ENCODE measurements at places on chromosomes 2 and 18. TPM values are rescaled to one million over a fixed set of nuclear protein-coding genes. Genes with fewer than 3 reads are reported as not detected.
A peak's percentile ranks its signal among the peaks of the same experiment; 100 is the strongest.

The KIF1A gene
- 132 TPM for total RNA-seq

The CD207 gene
- total RNA-seq: not detected

The SPIRE1 gene
- total RNA-seq: 29.4 TPM

The CXCR4 gene
- total RNA-seq: 10.4 TPM

The SCYGR4 gene
- not detected for total RNA-seq

The FBXO41 gene
- 7.1 TPM for total RNA-seq

The SERPINB7 gene
- not detected for total RNA-seq

DNA sequence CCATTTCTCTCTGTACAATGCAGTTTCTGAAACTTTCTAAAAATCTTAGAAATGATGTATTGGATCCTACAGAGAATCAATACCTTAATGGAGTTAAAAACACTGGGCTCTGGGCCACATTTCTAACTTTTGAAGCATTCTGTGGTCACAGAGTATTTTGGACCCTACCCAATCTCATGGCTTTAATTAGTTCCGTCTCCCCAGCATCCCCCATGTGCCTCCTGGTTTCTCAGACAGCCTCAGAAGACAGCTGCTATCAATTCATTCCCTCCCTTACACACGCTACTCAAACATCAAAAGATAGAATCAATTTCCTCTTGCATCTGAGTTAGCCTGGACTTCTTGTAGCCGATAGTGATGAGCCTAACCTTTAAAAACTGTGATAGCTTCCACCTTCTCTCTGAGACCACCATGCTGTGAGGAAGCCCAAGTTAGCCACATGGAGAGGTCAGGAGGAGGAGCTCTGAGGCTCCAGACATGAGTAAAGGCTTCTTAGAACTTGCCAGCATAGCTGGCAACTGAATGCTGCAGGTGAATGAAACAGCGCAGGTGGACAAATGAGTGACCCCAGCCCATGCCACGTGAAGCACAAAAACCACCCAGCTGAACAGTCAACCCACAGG lies 10.4 kb downstream of the ADCY3 start:
- H3K4me1 ChIP-seq: no peaks in the 10 kb centered on the region
- no peaks in the 10 kb centered on the region for H3K27me3 ChIP-seq
- no peak for DNase-seq
- no peak overlapping the region for H3K4me3 ChIP-seq
- peaks cover 12% of the 10 kb centered on the region for H3K36me3 ChIP-seq
- no peak overlapping the region for H3K27ac ChIP-seq

DNA sequence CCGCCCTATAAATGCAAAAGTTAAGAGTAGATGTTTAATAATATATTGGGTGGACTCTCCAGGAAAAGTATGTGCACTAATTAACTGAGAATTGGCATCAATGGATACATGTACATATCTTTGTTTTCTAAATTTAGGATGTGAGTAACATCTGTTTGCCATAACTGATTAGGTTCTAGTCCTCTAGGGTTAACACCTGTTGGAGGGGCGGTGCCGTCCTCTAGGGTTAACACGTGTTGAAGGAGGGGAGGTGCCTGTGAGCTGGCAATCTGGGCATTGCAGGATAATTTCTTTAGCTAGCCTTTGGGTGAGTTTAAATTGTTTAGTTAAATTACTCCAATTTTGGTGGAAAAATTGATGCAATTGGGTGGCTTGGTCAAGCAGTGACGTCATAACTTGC lies 30.9 kb downstream of the HTR2B start:
- peaks cover 10% of the 10 kb centered on the region for H3K27me3 ChIP-seq
- H3K27ac ChIP-seq: peak overlapping the region; percentile 77
- peaks cover 10% of the 10 kb centered on the region for H3K4me1 ChIP-seq
- DNase-seq: no peak

DNA sequence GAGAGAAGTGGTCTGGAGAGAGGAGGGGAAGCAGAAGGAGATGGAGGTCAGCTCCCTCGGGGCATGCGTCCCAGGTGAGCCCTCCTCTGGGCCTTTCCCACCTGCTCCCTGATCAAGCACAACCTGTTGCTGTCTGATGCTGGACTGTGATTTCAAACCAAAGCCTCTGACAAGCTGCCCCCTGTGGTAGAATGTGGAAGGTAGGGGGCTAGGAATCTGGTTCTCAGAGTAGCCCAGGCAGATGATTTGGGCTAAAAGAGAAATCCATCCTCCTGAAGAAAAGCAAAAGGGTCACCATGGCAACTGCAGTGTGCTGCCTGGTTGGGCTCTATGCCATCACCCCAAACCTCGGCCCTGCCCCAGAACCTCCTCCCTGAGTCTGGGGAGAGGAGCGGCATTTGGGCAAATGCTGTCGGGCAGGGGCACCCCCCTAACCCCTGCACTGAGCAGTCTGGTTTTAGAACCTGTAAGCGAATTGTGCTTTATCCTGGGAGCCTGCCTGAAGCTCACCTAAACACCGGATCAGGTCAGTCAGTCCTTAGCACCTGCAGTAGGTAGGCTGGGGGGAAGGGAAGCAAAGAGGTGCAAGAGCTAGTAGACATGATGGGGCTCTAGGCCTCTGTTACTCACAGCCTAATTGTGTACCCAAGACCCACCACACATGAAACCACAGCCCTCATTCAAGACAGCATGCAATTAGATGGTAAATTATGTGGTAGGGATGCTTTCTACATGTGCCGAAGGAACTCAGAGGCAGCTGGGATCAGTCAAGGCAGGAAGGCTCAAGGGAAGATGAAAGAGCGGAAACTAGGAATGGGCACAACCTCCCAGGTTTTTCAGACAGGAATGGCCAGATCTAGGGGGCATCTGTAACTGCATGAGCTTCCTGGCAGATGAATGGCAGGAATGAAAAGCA lies 83.5 kb downstream of the DNMT3A start:
- DNase-seq: no peak
- H3K4me1 ChIP-seq: peaks cover 14% of the 10 kb centered on the region
- H3K4me3 ChIP-seq: no peak overlapping the region

GRCh38 chr2:148110184-148110583 lies 89.3 kb downstream of the MBD5 start:
- peaks cover 6% of the 10 kb centered on the region for H3K36me3 ChIP-seq
- no peak for DNase-seq
- H3K27ac ChIP-seq: no peak overlapping the region
- H3K27me3 ChIP-seq: no peaks in the 10 kb centered on the region

GRCh38 chr2:210517264-210517663 lies 39.1 kb upstream of the CPS1 start:
- no peak overlapping the region for H3K27ac ChIP-seq
- H3K4me1 ChIP-seq: peaks cover 3% of the 10 kb centered on the region
- DNase-seq: no peak
- peaks cover 9% of the 10 kb centered on the region for H3K27me3 ChIP-seq
- H3K36me3 ChIP-seq: peaks cover 13% of the 10 kb centered on the region

DNA sequence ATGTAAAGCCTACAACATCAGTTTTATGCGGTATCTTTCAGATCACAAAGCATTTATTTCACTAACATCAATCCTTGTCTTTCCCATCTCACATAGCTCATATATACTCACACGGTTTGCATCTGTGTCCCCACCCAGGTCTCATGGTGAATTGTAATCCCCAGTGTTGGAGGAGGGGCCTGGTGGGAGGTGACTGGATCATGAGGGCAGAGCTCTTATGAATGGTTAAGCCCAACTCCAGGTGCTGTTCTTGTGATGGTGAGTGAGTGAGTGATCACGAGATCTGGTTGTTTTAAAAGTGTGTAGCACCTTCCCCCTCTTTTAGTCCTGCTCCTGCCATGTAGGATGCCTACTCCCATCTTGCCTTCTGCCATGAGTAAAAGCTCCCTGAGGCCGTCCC lies 42.0 kb downstream of the PARD6G start:
- DNase-seq: no peak
- H3K4me1 ChIP-seq: peaks cover 10% of the 10 kb centered on the region
- H3K4me3 ChIP-seq: no peak overlapping the region
- no peaks in the 10 kb centered on the region for H3K36me3 ChIP-seq

GRCh38 chr2:25537526-25537925 lies 135.9 kb downstream of the DTNB start:
- H3K4me3 ChIP-seq: no peak overlapping the region
- H3K27me3 ChIP-seq: no peaks in the 10 kb centered on the region
- no peak for DNase-seq
- peaks cover 14% of the 10 kb centered on the region for H3K36me3 ChIP-seq

GRCh38 chr2:22838461-22838860 lies 546.5 kb upstream of the KLHL29 start:
- no peak overlapping the region for H3K27ac ChIP-seq
- no peaks in the 10 kb centered on the region for H3K36me3 ChIP-seq
- no peak overlapping the region for H3K4me3 ChIP-seq
- H3K4me1 ChIP-seq: no peaks in the 10 kb centered on the region

DNA sequence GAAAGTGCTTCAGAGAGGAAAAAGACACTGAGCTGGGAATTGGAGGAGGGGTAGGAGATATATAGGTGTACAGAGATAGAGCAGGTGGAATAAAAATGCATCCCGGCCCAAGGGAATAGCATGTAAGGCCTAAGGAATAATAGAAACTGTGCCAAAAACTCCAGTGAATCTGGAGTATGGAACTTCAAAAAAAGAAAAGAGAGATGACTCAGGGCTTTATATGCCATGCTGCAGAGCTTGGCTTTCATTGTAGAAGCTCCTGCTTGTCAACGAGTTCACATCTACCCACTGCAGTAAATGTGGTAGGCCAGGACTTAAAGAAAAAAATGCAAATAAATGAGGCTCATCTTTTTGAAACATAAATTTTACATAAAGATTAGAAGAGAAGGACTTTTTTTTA lies 131.8 kb downstream of the MREG start:
- no peak for DNase-seq
- no peaks in the 10 kb centered on the region for H3K36me3 ChIP-seq
- H3K4me3 ChIP-seq: no peak overlapping the region
- no peak overlapping the region for H3K27ac ChIP-seq
- no peaks in the 10 kb centered on the region for H3K27me3 ChIP-seq
- H3K4me1 ChIP-seq: peaks cover 20% of the 10 kb centered on the region

- H3K4me1 ChIP-seq: peaks cover 12% of the 10 kb centered on the region
- no peaks in the 10 kb centered on the region for H3K36me3 ChIP-seq
- no peak overlapping the region for H3K27ac ChIP-seq
- DNase-seq: no peak
- no peak overlapping the region for H3K4me3 ChIP-seq
- peaks cover 8% of the 10 kb centered on the region for H3K27me3 ChIP-seq
These were observed 39.8 kb upstream of the AAK1 start for GRCh38 chr2:69683170-69683971.

DNA sequence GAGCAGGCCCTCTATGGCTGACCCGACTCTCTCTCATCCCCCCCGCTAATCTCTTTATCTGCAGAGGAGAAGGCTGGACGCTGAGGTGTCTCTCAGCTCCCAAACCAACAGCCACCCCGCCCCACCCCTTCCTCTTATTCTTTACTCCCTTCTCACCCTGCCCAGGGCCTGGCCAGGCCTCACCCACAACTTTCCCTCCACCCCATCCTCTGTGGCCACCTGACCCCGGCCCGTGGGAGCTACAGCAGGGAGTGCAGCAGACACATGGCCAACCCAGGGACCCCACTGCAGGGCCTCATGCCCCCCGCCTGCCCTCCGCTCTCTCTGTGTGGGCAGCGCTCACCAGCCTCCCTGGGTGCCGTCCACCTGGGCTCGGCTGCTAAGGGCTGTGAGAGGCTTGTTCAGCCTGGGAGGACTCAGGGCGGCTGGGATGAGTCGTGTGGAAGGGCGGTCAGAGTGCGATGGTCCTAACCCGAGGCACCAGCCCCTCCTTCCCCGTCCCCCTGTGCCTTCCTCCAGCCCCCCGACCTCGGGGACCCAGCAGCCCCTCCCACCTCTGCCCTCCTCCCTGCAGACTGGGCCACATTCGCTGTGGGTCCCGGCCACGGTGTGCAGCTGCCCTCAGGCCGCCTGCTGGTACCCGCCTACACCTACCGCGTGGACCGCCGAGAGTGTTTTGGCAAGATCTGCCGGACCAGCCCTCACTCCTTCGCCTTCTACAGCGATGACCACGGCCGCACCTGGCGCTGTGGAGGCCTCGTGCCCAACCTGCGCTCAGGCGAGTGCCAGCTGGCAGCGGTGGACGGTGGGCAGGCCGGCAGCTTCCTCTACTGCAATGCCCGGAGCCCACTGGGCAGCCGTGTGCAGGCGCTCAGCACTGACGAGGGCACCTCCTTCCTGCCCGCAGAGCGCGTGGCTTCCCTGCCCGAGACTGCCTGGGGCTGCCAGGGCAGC lies 6.8 kb downstream of the NEU4 start:
- H3K27ac ChIP-seq: no peak overlapping the region
- DNase-seq: no peak
- peaks cover 4% of the 10 kb centered on the region for H3K27me3 ChIP-seq

- H3K27ac ChIP-seq: no peak overlapping the region
- no peaks in the 10 kb centered on the region for H3K36me3 ChIP-seq
- peaks cover 10% of the 10 kb centered on the region for H3K4me1 ChIP-seq
- no peak overlapping the region for H3K4me3 ChIP-seq
- no peak for DNase-seq
These were observed 81.7 kb downstream of the RBMS1 start for GRCh38 chr2:160411955-160412354.

DNA sequence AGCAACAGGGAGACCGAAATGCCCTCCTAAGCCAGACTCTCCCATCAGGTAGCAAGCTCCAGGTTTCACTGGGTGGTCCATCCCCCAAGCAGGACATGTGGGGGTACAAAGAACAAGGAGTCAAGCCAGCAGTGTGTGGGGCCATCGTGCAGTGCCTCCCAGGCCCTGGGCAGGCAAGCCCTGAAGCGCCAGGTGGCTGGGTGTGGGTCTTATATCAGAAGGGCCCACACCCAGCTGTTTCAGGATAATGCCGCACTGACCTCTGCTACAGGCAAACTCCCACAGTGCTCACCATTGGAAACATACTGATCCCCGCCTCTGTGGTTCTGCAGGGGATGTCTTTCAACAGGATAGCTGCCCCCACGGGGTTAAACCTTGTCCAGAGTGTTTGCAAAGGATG lies 174.2 kb upstream of the SMAD2 start:
- H3K36me3 ChIP-seq: no peaks in the 10 kb centered on the region
- no peak for DNase-seq
- H3K27ac ChIP-seq: no peak overlapping the region

DNA sequence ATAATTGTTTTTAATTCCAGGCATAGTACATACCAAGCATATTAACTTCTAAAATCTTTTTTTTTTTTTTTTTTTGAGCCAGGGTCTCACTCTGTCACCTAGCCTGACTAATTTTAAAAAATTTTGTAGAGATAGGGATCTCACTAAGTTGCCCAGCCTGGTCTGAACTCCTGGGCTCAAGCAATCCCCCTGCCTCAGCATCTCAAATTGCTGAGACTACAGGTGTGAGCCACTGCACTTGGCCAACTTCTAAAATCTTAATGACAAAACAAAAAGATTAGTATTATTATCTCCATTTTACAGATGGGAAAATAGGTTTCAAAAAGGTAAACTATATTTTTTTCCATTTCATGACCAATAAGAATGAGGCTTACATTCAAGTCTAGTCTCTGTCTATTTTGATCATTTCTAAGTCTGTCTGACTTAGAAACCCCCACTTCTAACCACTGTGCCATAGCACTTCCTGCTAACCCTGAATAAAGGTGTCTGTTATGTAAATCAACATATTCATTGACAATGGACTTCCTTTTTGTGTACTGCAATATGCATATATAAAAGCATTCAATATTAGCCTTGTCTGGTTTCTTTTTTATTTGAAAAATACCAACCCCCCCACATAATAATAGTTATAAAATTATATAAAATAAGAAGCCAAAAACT lies 28.7 kb upstream of the ZEB2 start:
- DNase-seq: no peak
- H3K4me1 ChIP-seq: peaks cover 3% of the 10 kb centered on the region
- no peak overlapping the region for H3K4me3 ChIP-seq
- no peak overlapping the region for H3K27ac ChIP-seq
- H3K36me3 ChIP-seq: no peaks in the 10 kb centered on the region
- H3K27me3 ChIP-seq: peaks cover 9% of the 10 kb centered on the region

- no peak for DNase-seq
- no peak overlapping the region for H3K4me3 ChIP-seq
- H3K4me1 ChIP-seq: peaks cover 22% of the 10 kb centered on the region
- no peaks in the 10 kb centered on the region for H3K27me3 ChIP-seq
- peaks cover 2% of the 10 kb centered on the region for H3K36me3 ChIP-seq
These were observed 22.2 kb downstream of the TANC1 start for GRCh38 chr2:158990397-158991214.

Measured in progenitor cell of endocrine pancreas (in vitro differentiated cells).